ENCODE measurements at places on chromosomes 12 and 14.

GRCh38 chr14:91727121-91727520 lies 4.8 kb downstream of the CATSPERB start:
- no peak for DNase-seq

GRCh38 chr12:75994069-75994740 lies 37.4 kb downstream of the PHLDA1 start:
- no peak for DNase-seq

DNA sequence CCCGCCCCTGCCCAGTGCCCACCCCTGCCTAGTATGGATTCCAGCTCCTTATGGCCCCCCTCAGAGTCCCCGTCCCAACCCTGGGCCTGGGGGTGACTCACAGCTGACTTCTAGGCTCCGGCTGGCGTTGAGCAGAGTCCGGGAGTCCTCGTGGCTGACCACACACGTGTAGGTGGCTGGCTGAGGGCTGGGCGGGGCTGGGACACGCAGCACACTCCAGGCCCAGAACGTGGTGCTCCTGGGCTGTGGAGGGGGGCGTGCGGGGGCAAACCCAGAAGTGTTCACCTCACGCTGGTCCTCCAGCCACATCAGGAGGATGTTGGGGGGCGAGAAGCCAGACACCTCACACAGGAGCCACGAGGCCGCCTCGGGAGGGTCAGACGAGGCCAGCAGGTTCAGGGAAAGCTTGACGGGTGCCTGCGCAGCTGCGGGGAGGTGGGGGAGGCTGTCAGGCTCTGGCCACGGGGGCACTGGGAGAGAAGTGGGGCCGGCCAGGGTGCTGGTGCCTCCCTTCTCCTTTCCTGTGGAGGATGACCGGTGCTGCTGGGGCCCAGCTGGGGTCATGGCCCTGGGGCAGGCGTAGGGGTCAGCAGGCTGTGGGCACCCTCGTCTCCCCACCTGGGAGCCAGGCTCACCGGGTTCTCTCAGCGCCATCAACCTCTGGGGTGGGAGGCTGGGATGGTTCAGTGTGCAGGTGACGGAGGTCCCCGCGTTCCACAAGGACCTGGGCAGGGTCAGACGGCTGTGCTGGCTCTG lies 314.1 kb downstream of the TMEM121 start:
- DNase-seq, result no peak

GRCh38 chr12:55850893-55851292 lies 8.2 kb upstream of the MMP19 start:
- no peak for DNase-seq

- DNase-seq, result no peak
These were observed 174.6 kb upstream of the TBX3 start for GRCh38 chr12:114858388-114859146.

- peak; percentile 25 for DNase-seq
These were observed 281.1 kb upstream of the AMIGO2 start for GRCh38 chr12:47360771-47361388.

GRCh38 chr12:57431654-57432188 lies 878 bp upstream of the R3HDM2 start:
- DNase-seq, result no peak

DNA sequence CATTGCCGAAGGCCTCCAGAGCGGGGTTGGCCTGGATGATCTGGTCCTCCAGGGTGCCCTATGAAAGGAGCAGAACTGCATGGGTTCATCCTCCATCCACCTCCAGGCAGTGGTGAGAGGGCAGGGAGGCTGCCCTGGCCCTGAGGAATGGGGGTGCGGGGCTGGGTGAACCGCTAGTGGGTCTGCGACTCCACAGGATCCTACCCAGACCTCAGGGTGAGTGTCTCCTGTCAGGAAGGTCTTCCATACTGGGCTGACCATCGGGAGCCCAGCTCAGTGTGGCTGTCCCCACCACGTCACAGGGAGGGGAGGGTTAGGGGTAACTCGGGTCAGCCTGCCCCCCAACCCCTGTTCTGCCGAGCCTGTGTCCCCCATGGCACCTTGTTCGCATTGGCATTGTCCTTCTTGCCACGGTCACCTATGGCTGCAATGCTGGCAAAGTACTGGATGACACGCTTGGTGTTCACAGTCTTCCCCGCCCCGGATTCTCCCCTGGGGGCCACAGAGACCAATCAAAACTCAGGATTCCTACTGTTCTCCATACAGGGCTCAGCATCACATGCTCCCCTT lies 3.7 kb downstream of the MYH6 start:
- DNase-seq, result no peak

Measured in GDM1 (cell line).